ENCODE measurements at places on chromosomes 5 and 9. TPM values are rescaled to one million over a fixed set of nuclear protein-coding genes. Genes with fewer than 3 reads are reported as not detected.

DNA sequence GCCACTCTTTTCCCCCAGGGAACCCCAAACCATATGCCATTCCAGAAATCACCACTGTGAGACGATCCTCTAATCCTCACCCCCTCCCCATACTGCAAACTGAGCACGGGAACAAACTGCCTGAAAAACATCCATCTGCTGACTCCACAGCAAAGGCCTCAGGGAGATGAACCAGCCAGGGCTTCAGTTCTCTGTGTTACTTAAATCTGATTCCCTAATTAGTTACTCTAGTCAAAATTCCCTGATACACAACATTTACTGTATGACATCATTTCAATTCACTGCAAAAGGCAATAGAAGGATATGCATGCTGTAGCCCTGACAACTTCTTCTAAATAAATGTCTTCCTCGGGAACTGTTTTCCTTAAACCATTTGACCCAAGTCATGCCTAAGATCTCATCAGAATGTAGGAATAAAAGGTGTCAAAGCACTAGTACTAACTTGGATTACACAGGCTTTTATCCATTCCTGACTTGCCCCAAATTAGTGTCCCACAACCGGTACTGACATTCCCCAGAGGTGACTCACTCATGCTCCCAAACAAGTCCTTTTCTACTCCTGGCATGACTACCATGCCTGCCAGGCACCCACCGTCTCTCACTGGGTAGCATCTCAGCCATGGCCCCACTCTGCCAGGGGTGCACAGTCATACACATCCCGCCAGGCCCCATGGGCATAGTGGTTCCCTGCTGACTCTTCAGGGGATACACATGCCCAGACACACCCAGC, 35.0 kb downstream of the MTX3 start:
- no peaks in the 10 kb centered on the region for H3K36me3 ChIP-seq
- no peak overlapping the region for H3K4me3 ChIP-seq
- H3K27ac ChIP-seq = no peak overlapping the region
- DNase-seq = no peak
- H3K4me1 ChIP-seq = no peaks in the 10 kb centered on the region
- H3K27me3 ChIP-seq = no peaks in the 10 kb centered on the region

GRCh38 chr5:2131196-2131595, 248.5 kb upstream of the IRX4 start:
- no peak overlapping the region for H3K4me3 ChIP-seq
- H3K4me1 ChIP-seq = no peaks in the 10 kb centered on the region
- no peak for DNase-seq
- H3K27me3 ChIP-seq = no peaks in the 10 kb centered on the region

GRCh38 chr5:145887217-145887616, 14.4 kb upstream of the GRXCR2 start:
- no peaks in the 10 kb centered on the region for H3K36me3 ChIP-seq
- H3K4me1 ChIP-seq = no peaks in the 10 kb centered on the region

GRCh38 chr9:4079906-4080305, 220.0 kb downstream of the GLIS3 start:
- no peak for DNase-seq
- H3K36me3 ChIP-seq = no peaks in the 10 kb centered on the region
- H3K27me3 ChIP-seq = no peaks in the 10 kb centered on the region
- H3K4me3 ChIP-seq = no peak overlapping the region
- H3K4me1 ChIP-seq = no peaks in the 10 kb centered on the region

DNA sequence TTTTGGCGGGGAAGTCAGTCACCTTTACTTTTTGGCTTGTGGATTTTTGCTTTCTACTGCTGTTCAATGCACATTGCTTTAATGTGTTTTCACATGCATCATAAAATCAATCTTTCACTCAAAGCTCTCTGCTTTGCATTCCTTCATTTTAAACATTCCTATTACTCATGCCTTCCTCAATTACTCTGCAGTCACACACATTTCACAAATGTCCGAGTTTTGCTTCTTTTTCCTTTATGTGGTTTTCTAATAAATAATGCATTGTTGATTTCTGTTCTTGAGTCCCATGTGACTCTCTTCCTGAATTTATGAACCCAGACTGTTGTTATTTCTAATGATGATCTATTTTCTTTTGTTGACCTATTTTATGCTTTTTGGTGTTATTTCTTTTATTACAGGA, 82.3 kb upstream of the EPB41L4B start:
- H3K36me3 ChIP-seq = no peaks in the 10 kb centered on the region
- DNase-seq = no peak

DNA sequence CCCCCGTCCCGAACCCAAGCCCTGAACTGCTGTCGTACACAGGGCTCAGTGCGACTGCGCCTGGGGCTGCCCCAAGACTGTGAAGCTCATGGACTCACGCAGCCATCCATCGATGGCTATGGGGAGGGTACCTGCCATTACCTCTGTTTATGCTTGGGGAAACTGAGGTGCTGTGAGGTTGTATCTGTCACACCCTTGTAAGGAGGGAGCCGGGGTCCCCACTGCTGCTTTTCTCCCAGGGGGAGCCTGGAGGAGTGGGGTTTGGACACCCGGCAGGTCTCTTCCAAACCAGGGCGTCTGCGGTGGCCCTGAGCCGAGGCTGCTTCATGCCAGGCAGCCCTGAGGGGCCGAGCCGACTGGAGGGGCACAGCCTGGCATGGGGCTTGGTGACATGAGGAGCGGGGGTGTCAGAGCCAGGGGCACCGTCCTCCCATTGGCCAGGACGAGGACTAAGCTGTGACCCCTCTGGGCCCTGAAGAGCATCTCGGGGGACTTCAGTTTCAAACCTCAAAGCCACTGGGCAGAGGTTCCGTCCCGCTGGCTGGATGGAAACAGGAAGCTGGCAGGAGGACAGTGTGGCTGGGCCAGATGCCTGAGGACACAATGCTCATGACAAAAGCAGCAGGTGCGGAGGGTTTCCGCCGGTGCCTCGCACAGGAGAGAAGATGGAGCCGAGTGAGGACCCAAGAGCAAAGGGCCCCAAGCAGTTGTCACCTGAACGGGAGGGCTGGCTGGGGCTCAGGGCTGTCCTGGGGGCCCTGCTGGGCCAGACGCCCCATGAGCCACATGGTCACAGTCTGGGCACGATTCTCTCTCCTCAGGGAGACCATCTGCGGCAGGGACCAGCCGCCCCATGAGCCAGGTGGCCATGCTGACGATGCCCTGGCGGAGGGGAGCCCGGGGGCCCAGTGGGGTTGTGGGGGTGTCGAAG, 54.4 kb upstream of the EXOC3 start:
- H3K4me1 ChIP-seq = no peaks in the 10 kb centered on the region
- no peaks in the 10 kb centered on the region for H3K36me3 ChIP-seq
- H3K27ac ChIP-seq = no peak overlapping the region
- H3K4me3 ChIP-seq = no peak overlapping the region

The PARP8 gene
- total RNA-seq = 22.6 TPM

The SLC6A18 gene
- total RNA-seq = not detected

The EQTN gene
- total RNA-seq = not detected

Data from uterus (tissue), 4 donors.